ENCODE measurements at places on chromosomes 5 and 9. TPM values are rescaled to one million over a fixed set of nuclear protein-coding genes. Genes with fewer than 3 reads are reported as not detected.

The BTNL3 gene
- not detected for total RNA-seq

The BTNL8 gene
- not detected for total RNA-seq

The PCDHB14 gene
- under 0.01 TPM for total RNA-seq

The C1QTNF3 gene
- total RNA-seq = 2.0 TPM

The ANKRA2 gene
- 14.7 TPM for total RNA-seq

The C9 gene
- not detected for total RNA-seq

The TARS1 gene
- 217 TPM for total RNA-seq

The NSD1 gene
- 18.8 TPM for total RNA-seq

The FYB1 gene
- total RNA-seq = not detected

The PLAC8L1 gene
- total RNA-seq = not detected

The KCNN2 gene
- 3.2 TPM for total RNA-seq

The SNCB gene
- not detected for total RNA-seq

The SV2C gene
- total RNA-seq = not detected

The CATSPER3 gene
- total RNA-seq = under 0.01 TPM

The AGXT2 gene
- not detected for total RNA-seq

The PCDHB10 gene
- total RNA-seq = 0.58 TPM

The HMCN2 gene
- total RNA-seq = not detected

The ANKRD34B gene
- not detected for total RNA-seq

The SLC34A1 gene
- not detected for total RNA-seq

The EPB41L4B gene
- total RNA-seq = 0.29 TPM

The ST8SIA4 gene
- total RNA-seq = 0.18 TPM

The GLT6D1 gene
- total RNA-seq = not detected

The RAB3C gene
- total RNA-seq = not detected

The SPINK7 gene
- not detected for total RNA-seq

The WDR38 gene
- not detected for total RNA-seq

The PPIC gene
- 37.5 TPM for total RNA-seq

The TMOD1 gene
- 1.7 TPM for total RNA-seq

Data from myometrial cell (primary cell).